NCI-H2107 (cell line): ENCODE measurements at places on chromosomes 2 and 18.

GRCh38 chr2:54895730-54896129 lies 154.5 kb downstream of the RTN4 start:
- DNase-seq, result no peak

DNA sequence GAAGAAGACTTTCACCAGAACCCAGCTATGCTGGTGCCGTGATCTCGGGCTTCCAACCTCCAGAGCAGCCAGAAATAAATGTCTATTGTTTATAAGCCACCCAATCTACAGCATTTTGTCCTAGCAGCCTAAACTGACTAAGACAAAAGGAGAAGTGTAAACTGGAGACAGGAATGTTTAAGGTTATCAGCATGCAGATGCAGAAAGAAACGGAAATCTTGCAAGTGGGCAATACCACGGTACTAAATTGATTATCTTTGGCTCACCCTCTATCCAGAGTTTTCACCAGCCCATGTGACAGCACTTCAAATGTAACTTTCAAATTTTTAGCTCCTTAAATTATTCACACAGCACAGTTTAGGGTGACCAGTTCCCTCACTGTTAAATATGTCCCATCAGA lies 5.7 kb upstream of the CAPN14 start:
- DNase-seq, result no peak

GRCh38 chr2:174446531-174446930 lies 40.3 kb downstream of the GPR155 start:
- no peak for DNase-seq

DNA sequence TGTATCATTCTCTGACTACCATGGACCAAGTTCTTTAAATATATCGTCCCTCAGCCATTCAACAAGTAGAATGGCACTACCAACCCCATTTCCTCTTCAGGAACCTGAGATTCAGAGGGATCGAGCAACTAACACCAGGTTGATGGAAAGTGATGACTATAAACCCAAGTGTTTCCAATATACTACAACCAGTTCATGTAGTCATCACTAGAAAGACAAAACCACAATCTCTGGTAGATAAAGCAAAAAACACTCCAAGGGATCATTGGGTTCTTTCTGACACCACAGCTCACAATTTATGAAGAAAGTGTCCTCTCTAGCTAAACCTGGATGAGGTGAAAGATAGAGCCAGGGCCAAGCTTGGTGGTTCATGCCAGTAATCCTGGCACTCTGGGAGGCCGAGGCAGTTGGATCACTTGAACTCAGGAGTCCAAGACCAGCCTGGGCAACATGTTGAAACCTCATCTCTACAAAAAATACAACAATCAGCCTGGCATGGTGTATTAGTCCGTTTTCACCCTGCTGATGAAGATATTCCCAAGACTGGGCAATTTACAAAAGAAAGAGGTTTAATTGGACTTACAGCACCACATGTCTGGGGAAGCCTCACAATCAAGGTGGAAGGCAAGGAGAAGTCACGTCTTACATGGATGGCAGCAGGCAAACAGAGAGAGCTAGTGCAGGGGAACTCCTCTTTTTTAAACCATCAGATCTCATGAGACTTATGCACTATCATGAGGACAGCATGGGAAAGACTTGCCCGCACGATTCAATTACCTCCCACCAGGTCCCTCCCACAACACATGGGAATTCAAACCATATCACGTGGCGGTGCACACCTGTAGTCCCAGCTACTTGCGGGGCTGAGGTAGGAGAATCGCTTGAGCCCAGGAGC lies 2.2 kb downstream of the CD226 start:
- DNase-seq, result no peak

GRCh38 chr2:64532030-64532429 lies 7.9 kb downstream of the AFTPH start:
- no peak for DNase-seq

DNA sequence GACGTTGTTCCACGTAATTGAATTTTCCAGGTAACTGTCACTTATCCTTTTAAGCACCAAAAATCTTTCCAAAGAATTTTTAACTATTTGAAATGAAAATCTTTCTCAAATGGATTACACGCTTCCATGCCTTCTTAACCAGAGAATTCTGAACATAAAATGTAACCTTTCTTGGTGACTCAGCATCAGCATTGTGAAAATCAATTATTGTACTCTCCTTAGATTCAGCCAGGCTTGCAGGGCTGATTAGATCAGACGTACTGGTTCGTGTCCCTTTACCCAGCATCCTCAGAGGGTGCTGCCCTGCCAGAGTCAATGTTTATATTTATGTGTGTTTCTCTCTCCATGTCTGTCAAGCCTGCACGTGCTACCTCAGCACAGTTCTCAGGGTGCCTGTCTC lies 623.9 kb downstream of the CNTNAP5 start:
- no peak for DNase-seq

- no peak for DNase-seq
Observed at GRCh38 chr18:31649449-31649848, 34.9 kb downstream of the B4GALT6 start.

- DNase-seq, result no peak
Observed at GRCh38 chr2:184004289-184004947, 593.9 kb upstream of the ZNF804A start.

GRCh38 chr2:56770490-56770889 lies 586.7 kb downstream of the CCDC85A start:
- DNase-seq, result no peak

DNA sequence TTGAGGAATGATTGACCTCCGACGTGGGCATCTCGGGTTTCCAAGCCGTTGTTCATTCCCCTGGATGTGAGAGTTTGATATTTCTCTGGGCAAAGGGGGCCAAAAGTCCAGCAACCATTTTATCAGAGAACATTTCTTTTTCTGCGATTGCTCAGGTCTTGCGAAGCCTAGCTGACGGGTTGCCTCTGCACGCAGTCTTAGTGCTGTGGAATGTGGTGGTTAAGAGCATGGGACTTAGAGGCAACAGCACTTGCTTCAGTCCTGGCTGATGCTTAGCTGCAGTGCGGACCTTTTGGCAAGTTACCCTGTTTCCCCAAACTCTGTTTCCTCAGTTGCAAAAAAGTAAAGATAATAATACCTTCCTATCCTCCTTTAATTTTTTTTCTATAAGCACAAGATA lies 45.0 kb downstream of the FAP start:
- DNase-seq, result no peak

GRCh38 chr2:206336861-206337260 lies 62.4 kb downstream of the ZDBF2 start:
- no peak for DNase-seq

GRCh38 chr18:7696780-7697179 lies 129.7 kb downstream of the PTPRM start:
- DNase-seq, result no peak

DNA sequence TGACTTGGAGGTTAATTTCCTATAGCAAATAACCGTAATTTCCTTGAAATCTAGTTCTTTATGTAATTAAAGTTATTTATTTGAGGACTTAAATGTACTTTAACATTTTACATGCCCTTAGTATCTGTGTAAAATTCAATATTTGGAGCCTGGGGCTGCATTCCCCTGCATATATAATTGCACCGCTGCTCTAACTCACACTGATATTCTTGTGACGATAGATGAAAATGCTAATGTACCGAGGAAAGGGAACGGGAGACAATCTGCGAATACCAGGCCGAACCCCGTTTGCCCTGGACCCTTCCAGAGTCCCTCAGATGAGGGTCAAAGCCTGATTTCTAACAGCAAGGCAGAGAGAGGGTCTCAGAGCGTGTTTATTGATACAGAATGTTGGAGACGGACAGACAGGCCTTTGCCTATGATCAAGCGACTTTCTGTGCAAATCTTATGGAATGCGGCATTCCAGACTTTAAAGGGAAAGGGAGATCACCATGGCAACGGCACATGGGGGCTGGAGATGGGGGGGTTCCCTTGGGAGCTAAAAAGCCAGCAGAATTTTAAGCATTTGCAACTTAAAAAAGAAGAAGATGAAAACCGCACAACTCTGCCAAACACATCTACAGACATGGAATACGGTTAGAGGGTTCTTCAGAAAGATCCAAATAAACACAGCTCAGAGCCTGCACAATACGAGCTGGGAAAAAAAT lies 57.6 kb upstream of the TWIST2 start:
- no peak for DNase-seq

DNA sequence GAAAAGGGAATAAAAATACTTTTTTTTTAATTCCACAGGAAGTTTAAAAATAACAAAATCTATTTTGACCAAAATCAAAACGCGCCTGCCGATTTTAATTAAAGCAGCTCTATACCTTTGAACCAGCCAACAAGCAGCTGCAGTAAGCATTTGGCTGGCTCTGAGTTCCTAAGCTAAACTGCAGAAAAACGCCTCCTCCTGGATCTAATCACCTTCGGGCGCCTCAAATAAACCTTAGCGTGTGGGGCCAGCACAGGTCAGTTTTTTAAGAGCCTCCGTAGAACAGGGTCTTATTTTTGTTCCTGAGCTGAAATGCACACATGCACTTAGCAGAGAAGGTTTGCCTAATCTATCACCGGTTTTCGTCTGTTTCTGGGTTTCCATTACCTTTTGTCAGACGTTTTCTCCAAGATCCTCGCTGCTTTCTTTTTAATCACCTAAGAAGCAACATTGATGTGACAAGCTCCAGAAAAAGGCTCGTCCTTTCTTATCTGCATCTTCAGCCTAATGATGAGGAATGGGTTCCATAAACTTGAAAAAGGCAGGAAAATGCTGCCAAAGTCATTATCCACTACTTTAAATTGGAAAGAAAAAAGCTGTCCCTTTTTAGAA lies 64.7 kb upstream of the HNRNPA3 start:
- no peak for DNase-seq

DNA sequence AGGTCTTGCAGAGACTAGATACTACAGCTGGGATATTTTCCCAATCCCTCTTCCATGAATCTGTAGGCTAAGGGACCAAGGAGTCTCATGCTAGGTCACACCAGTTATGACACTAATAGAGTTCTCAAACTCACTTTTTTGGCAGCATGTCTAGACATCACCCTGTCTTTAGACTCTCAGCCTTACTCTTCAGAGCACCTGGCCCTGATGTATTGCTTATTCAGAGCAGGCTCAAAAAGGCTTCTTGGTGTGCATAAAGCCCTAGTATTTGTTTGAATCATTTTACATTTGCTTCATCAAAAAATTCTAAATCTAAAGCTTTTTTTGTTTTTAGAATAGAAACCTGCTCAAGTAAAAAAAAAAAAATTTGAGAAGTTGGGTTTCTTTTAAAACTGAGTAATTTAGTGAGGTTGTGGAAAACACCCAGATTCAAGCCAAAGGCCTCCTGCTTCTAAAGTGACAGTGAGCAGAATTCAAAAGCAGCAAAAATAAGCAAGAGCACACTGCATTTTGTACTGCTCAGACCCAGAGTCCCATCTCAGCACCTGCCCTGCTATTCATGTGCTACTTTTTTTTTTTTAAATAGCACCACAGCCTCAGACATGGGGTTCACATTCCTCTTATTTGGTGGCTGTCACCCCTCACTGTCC lies 18.0 kb upstream of the DNAH6 start:
- no peak for DNase-seq

- no peak for DNase-seq
Observed at GRCh38 chr2:229191413-229191812, 79.7 kb downstream of the PID1 start.

GRCh38 chr2:44679990-44680389 lies 261.5 kb upstream of the SIX3 start:
- DNase-seq, result no peak

- no peak for DNase-seq
Observed at GRCh38 chr2:33412920-33413319, 63.5 kb upstream of the RASGRP3 start.

GRCh38 chr2:159758239-159758638 lies 39.8 kb downstream of the CD302 start:
- no peak for DNase-seq

GRCh38 chr18:52228166-52228565 lies 111.8 kb upstream of the DCC start:
- no peak for DNase-seq

- DNase-seq, result no peak
Observed at GRCh38 chr18:23460285-23461273, 7.5 kb downstream of the RIOK3 start.

DNA sequence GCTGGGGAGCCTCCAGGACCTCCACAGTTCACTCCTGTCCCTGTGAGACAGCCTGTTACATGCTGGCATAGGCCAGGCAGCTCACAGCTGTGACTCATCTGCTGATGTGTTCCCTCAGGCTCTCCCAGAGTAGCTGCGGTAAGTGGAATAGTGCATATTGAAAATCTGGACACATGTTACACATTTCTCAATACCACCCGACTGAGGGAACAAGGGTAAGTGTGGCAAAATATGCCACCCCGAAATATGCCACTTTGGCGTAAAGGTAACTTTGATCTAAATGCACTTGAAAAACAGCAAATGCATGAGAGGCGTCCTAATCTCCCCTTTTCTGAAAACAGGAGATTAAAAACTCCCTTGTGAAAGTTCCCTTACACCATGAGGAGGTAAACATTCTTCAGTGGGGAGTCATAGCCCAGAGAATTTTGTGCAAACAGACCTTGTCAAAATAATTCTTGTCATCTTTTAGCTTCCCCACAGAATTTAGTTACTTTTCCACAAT lies 557.9 kb downstream of the CCDC85A start:
- no peak for DNase-seq

DNA sequence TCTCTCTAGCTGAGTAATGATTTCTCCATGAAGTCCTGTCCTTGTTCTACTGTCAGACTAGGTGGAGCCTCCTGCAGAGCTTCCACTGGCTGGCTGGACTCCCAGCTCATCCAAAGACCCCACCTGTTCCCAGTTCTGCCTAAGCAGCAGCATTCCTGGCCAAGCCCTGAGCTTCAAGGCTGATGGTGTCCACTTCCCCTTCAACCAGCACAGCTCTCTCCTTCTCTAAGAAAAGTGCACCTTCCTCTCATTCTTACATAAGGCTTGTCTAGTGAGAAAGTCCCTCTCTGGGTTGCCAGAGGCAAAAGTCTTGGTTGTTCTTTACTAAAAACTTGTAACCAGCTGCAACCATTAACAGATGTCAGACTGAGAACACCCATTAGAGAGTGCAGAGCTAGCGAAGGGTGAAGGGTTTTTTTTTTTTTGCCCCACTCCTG lies 58.9 kb downstream of the CXCR4 start:
- DNase-seq, result no peak

- no peak for DNase-seq
Observed at GRCh38 chr2:178848335-178848734, 41.1 kb upstream of the TTN start.

DNA sequence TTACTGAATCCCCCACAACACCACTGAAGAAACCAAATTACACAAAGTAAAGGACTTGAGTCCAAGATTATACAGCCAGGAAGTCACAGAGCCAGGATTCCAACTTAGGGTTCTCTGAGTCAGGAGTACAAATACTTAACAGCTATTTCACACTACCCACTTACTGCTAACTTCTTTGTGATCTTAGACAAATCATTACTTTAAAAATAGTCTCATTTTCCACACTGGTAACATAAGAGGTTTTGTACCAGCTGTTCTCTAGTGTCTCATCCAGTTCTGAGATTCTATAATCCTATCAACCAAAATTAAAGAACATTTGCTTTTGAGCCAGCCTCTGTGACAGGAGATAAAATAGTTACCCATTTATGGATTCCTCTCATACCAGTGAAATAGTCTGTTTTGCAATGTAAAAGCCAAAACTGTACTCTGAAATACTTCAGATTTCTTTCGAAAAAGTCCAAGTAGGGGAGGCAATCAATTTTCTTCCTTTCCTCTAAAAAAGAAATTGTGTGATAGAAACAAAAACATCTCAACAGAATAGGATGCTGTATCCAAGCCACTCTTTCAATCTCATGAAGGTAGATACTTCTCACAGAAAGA lies 157.6 kb downstream of the LRATD1 start:
- DNase-seq, result no peak

- DNase-seq, result no peak
Observed at GRCh38 chr18:79766308-79766707, 31.4 kb upstream of the KCNG2 start.
